ENCODE measurements at places on chromosomes 1 and 21. TPM values are rescaled to one million over a fixed set of nuclear protein-coding genes. Genes with fewer than 3 reads are reported as not detected.

The TRIM67 gene
- total RNA-seq, result 0.14 TPM

The SPRR2G gene
- not detected for total RNA-seq

The EPHX1 gene
- 193 TPM for total RNA-seq

The LCE1B gene
- not detected for total RNA-seq

The SPATA46 gene
- not detected for total RNA-seq

The PRRX1 gene
- total RNA-seq, result not detected

Data from A549 treated with Mapracorat at 1 μM for 4 hours (cell line).